Suprapubic skin (tissue), 4 donors: ENCODE measurements at places on chromosomes 5 and 9. TPM values are rescaled to one million over a fixed set of nuclear protein-coding genes. Genes with fewer than 3 reads are reported as not detected.

DNA sequence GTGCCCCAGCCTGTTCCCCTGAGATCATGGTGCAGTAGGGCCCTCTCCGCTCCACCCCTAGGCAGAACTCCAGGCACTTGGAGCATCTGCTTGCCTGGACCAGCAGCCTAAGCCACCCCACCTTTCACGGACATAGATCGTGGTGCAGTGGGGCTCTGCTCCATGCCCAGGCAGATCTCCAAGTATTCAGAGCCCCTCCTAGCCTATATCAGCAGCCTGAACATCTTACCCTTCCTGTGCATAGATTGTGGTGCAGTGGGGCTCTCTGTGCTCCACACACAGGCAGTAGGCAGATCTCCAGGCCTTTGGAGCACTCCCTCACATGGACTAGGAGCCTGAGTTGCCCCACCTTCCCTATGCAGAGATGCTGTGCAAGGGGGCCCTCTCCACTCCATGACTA lies 103.0 kb downstream of the GLIS3 start:
- H3K36me3 ChIP-seq = no peaks in the 10 kb centered on the region
- H3K4me1 ChIP-seq = no peaks in the 10 kb centered on the region
- DNase-seq = no peak

GRCh38 chr9:107727086-107727780 lies 237.7 kb upstream of the KLF4 start:
- no peak overlapping the region for H3K4me3 ChIP-seq
- DNase-seq = no peak
- H3K27ac ChIP-seq = no peak overlapping the region
- no peaks in the 10 kb centered on the region for H3K36me3 ChIP-seq
- no peaks in the 10 kb centered on the region for H3K27me3 ChIP-seq

Gene HINT2
- total RNA-seq = 9.5 TPM

Gene TAL2
- total RNA-seq = not detected

Gene ACTBL2
- total RNA-seq = not detected

Gene SPARC
- 272 TPM for total RNA-seq

- no peaks in the 10 kb centered on the region for H3K36me3 ChIP-seq
- no peak overlapping the region for H3K27ac ChIP-seq
- no peak overlapping the region for H3K4me3 ChIP-seq
- H3K27me3 ChIP-seq = no peaks in the 10 kb centered on the region
- H3K4me1 ChIP-seq = peaks cover 6% of the 10 kb centered on the region
Measured at GRCh38 chr5:126108470-126108869, 314.7 kb upstream of the GRAMD2B start.

DNA sequence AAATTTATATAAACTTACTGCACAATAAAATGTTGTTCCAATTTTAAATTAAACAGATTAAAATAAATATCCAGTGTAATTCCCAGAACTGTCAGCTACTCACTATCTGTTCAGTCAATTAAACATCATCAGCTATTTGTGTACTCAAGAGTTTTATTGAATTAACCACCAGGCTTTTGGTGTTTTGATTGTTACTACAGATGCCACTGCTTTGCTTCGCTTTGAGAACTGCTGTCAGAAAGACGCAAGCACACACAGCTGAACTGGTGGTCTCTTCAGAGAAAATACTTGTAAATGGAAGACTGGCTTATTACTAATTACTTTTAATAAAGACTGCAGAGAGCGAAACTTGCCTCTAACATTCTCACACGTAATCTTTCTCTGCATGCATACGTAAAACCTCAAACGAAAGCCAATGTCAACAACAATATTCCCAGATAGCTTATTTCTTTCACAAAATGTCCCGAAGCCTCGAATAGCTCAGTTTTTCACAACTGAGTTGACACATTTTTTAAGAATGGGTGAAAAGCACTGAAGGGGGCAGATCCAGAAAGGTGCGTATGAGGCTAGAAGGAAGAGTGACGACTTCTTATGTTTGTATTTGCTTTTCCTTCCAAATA lies 259.6 kb upstream of the RPS23 start:
- DNase-seq = no peak
- no peaks in the 10 kb centered on the region for H3K4me1 ChIP-seq
- H3K36me3 ChIP-seq = no peaks in the 10 kb centered on the region
- H3K27me3 ChIP-seq = no peaks in the 10 kb centered on the region

Gene BTNL8
- not detected for total RNA-seq

GRCh38 chr9:78775211-78775610 lies 478.3 kb downstream of the PSAT1 start:
- no peak overlapping the region for H3K4me3 ChIP-seq
- no peak for DNase-seq
- H3K36me3 ChIP-seq = no peaks in the 10 kb centered on the region
- H3K27me3 ChIP-seq = no peaks in the 10 kb centered on the region
- H3K4me1 ChIP-seq = no peaks in the 10 kb centered on the region

Gene NKD2
- 9.5 TPM for total RNA-seq

Gene ENTPD8
- not detected for total RNA-seq

Gene SLC2A6
- 0.56 TPM for total RNA-seq

DNA sequence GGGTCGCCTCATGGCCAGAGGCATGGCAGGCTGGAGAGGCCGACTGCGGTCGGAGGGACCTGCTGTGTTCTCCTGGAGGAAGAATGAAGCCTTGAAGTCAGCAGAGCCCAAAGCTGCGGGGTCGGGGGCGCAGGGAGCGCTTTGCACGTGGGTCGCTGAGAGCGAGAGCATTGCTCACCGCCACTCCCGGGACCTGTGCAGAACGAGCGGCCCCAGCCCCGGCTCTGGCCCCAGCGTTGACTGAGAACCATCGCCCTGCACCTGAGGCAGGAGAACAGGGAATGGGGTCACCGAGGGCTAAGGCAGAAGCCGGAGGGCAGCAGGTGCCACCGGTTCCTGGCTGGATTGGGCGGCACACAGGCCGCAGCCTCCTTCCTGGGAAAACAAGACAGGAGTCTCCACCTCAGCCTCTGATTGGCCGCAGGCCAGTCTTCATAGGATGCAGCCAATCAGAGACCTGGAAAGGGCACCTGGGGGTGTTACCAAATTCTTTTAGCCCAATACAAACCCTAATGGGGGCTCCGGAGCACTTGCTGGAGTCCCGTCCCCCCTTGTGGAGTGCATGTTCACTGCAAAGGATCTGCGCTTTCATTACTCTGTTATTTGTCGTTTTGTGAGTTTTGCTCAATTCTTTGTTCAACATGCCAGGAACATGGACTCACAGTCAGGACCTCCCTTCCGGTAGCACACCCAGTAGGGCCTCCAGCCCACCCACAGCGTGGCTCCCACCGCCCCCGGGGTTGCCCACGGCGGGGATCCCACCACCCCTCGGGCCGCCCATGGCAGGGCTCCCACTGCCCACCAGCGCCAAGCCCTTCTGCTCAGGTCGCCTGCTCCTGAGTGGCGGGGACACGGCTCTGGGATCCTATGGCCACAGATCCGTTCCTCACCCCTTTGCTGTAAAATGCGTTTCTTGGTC lies 24.7 kb upstream of the SLC6A19 start:
- no peak overlapping the region for H3K4me3 ChIP-seq
- H3K27ac ChIP-seq = no peak overlapping the region
- no peaks in the 10 kb centered on the region for H3K36me3 ChIP-seq
- peaks cover 8% of the 10 kb centered on the region for H3K27me3 ChIP-seq
- DNase-seq = no peak
- H3K4me1 ChIP-seq = no peaks in the 10 kb centered on the region

GRCh38 chr5:66869347-66869746 lies 273.2 kb downstream of the MAST4 start:
- H3K4me1 ChIP-seq = no peaks in the 10 kb centered on the region
- no peak overlapping the region for H3K27ac ChIP-seq
- no peak overlapping the region for H3K4me3 ChIP-seq
- no peaks in the 10 kb centered on the region for H3K27me3 ChIP-seq

- DNase-seq = no peak
- peaks cover 11% of the 10 kb centered on the region for H3K4me1 ChIP-seq
- no peaks in the 10 kb centered on the region for H3K27me3 ChIP-seq
- H3K4me3 ChIP-seq = no peak overlapping the region
- no peak overlapping the region for H3K27ac ChIP-seq
- no peaks in the 10 kb centered on the region for H3K36me3 ChIP-seq
Measured at GRCh38 chr5:14245132-14245925, 102.2 kb downstream of the TRIO start.

DNA sequence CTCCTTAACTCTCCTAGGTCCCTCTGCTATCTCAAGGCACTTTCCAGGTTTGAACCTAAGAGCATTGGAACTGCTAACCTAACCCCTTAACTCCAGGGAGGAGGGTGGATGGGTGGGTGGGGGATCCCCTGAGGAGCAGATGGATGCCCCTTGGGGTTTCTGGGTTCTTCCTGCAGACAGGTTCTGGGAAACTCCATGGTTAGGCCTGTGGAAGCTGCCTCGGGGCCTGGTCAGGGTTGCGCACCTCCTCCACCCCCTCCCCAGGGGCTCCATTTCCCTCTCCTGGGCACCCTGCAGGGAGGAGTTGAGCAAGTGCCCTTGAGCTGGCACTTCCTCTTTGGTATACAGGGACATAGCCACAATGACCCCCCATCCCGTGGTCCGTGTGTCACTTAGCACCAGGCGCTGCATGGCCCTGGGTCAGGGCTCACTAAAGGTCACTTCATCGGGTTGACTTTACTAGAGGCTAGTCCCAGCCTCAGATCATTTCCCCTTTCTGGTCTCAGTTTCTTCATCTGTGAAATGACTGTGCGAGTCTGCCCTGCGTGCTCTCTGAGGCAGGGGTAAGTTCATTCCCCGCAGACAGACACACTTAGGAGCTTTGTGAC lies 16.0 kb downstream of the CXXC5 start:
- no peak overlapping the region for H3K27ac ChIP-seq
- H3K4me3 ChIP-seq = no peak overlapping the region
- peaks cover 90% of the 10 kb centered on the region for H3K4me1 ChIP-seq
- no peaks in the 10 kb centered on the region for H3K27me3 ChIP-seq

- H3K27ac ChIP-seq = no peak overlapping the region
- DNase-seq = peak; percentile 16
- H3K36me3 ChIP-seq = no peaks in the 10 kb centered on the region
- H3K4me3 ChIP-seq = no peak overlapping the region
- peaks cover 5% of the 10 kb centered on the region for H3K4me1 ChIP-seq
Measured at GRCh38 chr9:38082446-38083287, 13.6 kb upstream of the SHB start.

DNA sequence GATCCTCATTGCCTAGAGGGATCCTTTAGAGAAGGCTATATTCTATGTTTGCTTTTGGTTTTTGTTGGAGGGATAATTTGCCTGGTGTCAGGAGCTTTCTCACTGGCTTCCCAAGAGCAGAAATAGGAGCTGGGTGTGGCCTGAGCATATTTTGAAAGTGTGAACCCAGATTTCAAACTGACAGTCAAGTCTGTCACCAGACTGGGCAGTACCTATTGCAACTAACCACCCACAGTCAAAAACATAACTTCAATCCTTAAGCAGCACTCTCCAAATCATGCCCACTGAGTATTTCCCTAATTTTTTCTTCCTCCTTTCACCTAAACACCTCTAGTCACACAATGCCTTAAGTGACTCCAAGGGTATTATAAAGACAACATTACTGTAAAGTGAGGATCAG lies 278.4 kb downstream of the EBF1 start:
- no peak overlapping the region for H3K4me3 ChIP-seq
- no peak overlapping the region for H3K27ac ChIP-seq
- H3K27me3 ChIP-seq = no peaks in the 10 kb centered on the region
- no peaks in the 10 kb centered on the region for H3K36me3 ChIP-seq
- DNase-seq = no peak

DNA sequence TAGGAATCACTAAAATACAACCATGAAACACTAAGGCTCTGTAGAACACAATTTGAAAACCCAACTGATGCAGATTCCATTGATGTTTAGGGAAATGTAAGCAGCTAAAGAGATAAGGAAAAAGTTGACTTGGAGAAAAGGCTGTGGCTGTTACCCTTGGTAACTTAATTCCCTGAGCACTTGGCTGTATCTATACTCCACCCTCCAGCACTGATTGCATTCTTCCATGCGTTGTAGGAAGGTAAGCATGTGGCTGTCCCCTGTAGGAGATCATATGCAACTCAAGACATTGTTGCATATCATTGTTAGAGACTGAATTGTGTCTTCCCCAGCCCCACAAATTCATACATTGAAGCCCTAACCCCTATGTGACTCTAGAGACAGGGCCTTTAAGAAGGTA lies 184.5 kb downstream of the CEMIP2 start:
- no peak for DNase-seq
- H3K4me1 ChIP-seq = no peaks in the 10 kb centered on the region
- no peak overlapping the region for H3K4me3 ChIP-seq
- H3K27me3 ChIP-seq = no peaks in the 10 kb centered on the region
- no peaks in the 10 kb centered on the region for H3K36me3 ChIP-seq

Gene PPP3R2
- not detected for total RNA-seq

Gene CHMP5
- 43.7 TPM for total RNA-seq

- no peak for DNase-seq
- H3K27me3 ChIP-seq = no peaks in the 10 kb centered on the region
- H3K27ac ChIP-seq = peak overlapping the region; percentile 52
- H3K4me3 ChIP-seq = peak overlapping the region; percentile 2
- H3K36me3 ChIP-seq = no peaks in the 10 kb centered on the region
Measured at GRCh38 chr5:151151263-151151660, 6.3 kb downstream of the ANXA6 start.

DNA sequence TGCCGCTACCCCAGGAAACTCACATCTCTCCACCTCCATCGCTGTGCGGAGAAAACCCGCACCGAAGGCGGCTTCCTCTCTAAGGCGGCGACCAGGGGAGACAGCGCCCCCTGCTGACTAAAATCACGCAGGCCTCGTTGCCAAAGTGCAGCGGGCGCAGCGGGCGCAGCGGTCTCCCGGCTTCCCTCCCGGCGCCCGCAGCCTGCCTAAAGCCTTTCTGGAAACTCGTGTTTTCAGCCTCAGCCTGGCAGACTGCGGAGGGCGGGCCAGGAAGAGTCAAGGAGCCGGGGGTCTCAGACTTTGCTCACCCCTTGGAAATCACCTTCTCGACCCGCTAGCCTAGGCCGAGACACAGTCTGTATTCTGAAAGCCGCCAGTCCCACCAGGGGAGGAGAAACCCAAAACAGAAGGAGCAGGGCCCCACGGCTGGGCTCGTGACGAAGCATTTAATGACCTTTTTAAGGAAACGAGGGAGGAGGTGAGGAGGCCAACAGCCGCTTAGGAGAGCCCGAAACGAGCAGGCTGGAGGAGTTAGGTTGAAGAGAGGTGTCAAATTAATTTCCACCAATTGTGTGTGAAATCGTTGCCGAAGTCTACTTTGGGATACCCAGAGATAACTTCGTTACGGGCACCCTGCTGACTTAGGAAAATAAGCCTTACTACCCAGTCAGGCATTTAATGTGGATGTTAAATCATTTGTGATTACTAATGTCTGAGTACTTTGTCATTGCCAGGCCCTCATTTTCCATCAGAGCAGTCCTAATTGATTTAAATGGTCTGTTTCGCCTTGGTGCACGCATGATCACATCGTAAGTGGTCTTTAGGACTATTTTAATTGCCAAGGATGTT lies 7.3 kb upstream of the FOXB2 start:
- DNase-seq = no peak
- H3K4me1 ChIP-seq = peaks cover 19% of the 10 kb centered on the region
- H3K27me3 ChIP-seq = peaks cover 92% of the 10 kb centered on the region
- H3K36me3 ChIP-seq = no peaks in the 10 kb centered on the region
- H3K27ac ChIP-seq = no peak overlapping the region

- H3K27ac ChIP-seq = no peak overlapping the region
- H3K36me3 ChIP-seq = no peaks in the 10 kb centered on the region
Measured at GRCh38 chr5:65299861-65300260, 181.9 kb downstream of the ADAMTS6 start.

Gene CYSRT1
- 44.8 TPM for total RNA-seq

Gene UBE2QL1
- total RNA-seq = 5.0 TPM
